ENCODE measurements at places on chromosomes 7 and 10. TPM values are rescaled to one million over a fixed set of nuclear protein-coding genes. Genes with fewer than 3 reads are reported as not detected.

DNA sequence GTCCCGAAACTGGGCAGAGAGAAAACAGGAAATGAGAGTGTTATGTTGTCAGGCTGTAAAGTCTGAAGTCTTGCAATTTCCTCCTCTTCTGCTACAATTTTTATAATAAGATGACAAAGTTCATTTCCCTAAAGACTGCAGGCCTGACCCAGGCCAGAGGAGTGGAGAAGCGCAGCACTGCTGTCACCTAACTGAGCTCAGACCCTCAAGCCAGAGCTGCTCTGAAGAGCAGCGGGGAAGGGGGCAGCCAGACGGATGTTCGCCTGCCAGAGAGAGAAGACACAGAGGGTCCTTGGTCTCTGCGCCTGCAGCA, 12.6 kb upstream of the AOAH start:
- DNase-seq, result no peak

DNA sequence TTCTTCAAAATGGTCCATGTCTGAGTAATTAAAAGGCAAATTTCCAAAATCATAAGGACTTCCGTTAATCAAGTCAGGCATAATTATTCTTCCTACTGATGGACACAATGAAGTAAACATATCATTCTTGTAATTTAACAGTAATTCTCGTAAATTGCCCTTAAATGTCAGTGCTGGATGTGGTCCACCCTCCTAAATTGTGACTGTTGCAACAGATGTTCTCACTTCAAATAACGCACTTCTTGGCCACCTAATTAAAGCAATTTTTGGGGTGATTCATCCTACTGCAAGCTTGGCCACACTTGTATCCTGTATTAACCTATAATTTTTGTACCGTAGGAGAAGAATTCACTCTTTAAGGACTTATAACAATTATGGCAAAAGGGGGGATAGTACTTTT, 1.9 kb downstream of the COL1A2 start:
- no peak for DNase-seq

GRCh38 chr7:1931256-1931950, 261.3 kb downstream of the ELFN1 start:
- DNase-seq, result no peak

- DNase-seq, result no peak
Observed at GRCh38 chr7:27640884-27641574, 21.7 kb downstream of the HIBADH start.

- DNase-seq, result no peak
Observed at GRCh38 chr7:29364661-29365060, 170.1 kb downstream of the CHN2 start.

DNA sequence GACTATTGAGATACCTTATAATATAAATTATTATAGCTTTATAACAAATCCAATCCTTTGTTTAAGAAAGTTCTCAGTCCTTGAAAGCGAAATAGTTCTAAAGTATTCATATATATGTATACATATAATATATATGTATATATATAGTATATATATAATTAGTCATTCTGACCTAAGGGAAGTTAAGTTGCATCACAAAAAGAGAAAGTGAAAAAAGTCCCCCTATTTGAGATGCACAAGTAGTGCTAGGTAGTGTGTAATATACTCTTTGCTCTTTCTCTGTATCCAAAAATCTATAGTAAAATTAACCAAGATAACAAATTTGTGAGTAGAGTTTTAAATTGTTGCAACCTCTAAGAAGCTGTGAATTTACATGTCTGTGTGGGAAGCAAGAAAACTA, 13.3 kb upstream of the IFIT1B start:
- DNase-seq, result no peak

DNA sequence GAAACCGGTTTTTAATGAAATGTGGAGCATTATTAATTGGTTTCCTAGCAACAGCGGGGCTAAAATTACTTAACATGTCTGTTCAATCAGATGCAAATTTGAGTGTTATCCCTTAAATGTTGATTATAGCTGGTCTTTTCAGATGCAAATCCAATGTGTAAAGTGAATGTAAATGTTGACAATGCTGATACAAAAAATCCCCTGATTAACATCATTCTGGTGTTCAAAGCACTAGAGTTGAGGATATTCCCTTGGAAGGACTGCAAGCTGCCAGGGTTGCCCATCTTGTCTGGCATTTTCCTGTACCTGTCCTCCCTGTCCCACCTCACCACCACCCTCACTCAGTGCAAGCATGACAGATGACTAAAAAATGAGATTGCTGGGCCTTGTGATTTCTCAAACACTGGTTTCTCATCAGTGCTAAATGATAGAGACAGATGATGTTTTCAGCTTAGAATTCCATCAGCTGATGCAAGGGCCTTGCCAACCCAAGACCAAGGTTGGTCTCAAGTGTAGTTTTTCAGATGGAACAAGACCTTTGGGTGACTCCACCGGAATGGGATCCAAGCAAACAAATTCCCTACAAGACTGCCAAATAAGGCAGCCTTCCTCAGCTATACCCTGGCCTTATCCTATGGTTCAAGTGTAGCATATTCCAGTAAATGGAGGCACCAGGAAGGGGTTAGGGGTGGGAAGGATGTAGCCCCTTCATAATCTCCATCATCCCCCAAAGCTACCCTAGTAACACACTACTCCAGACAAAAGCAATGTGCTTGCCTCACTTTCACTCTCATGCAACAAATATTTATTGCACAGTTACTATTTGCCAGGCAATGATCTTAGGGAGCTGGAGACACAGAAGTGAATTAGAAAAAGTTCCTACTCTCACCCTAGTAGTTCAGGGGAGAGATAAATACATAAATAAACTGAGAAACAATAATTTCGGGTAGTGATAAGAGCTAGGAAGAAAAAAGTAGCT, 54.9 kb downstream of the JAZF1 start:
- DNase-seq, result no peak

DNA sequence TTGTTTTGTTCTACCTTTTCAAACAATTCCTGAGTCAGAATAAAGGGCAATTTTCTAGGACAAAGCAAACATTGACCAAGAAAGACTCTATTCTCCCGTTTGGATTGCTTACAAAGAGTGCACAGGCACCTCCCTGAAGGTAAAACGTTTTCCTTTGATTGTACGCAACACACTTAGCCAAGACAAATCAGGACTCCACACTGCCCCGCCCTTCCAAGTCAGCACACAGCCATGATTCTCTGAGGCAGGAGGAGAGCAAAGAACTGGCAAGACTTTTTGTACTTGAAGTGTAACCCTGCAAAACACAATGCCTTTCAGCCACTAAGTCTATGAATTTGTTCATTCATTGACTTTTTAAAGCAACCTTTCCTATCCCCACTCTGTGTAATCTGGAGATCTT, 85.0 kb upstream of the FAM180A start:
- no peak for DNase-seq

The GSAP gene
- total RNA-seq, result 18.4 TPM

The AFAP1L2 gene
- 5.7 TPM for total RNA-seq

The TAS2R4 gene
- 3.5 TPM for total RNA-seq

Data from mesothelial cell of epicardium (in vitro differentiated cells).